ENCODE measurements at places on chromosomes 3 and 15.

GRCh38 chr3:44061961-44062360, 179.7 kb upstream of the TOPAZ1 start:
- DNase-seq = no peak

GRCh38 chr15:64166102-64166890, 3.5 kb upstream of the PPIB start:
- no peak for DNase-seq

- DNase-seq = no peak
Measured at GRCh38 chr15:62360332-62361097, 195.4 kb upstream of the C2CD4B start.

DNA sequence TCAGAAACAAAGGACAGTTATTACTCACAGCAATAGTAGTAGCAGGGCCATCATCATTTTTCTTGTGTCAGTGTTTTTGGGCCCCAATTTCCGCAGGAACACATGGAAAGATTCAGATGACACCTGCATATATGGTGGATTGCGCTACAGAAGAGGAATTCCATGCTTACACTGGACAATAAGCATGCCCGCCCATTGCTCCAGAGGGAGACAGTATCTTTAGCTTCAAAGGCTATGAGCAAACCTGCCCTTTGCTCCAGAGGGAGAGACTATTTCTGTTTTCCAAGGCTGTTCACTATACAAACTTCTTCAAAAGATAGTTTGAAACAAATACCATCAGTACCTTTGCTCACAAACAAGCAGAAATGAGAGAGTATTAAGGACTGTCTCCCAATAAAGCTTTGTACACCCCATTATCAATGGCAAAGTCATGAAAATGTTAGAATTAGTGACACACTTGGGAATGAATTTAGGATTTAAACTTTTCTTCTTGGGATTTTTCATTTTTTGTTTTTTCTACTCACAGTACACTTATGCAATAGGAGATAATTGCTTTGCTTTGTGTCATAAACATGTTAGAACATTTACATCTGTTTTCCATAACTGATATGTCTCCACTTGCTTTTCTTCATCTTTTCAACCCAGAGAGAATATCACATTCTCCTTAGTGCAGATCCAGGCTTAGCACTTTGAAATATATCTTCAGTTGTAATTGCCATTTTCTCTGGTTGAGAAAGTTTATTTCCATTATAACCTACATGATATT, 564.5 kb upstream of the ZNF717 start:
- DNase-seq = no peak

- DNase-seq = no peak
Measured at GRCh38 chr3:40780925-40781406, 256.2 kb downstream of the ZNF621 start.
